ENCODE measurements at places on chromosomes 2 and 18.

GRCh38 chr18:12456441-12456840 lies 48.7 kb downstream of the PRELID3A start:
- no peak for DNase-seq

GRCh38 chr2:58540681-58541080 lies 299.6 kb upstream of the FANCL start:
- no peak for DNase-seq

DNA sequence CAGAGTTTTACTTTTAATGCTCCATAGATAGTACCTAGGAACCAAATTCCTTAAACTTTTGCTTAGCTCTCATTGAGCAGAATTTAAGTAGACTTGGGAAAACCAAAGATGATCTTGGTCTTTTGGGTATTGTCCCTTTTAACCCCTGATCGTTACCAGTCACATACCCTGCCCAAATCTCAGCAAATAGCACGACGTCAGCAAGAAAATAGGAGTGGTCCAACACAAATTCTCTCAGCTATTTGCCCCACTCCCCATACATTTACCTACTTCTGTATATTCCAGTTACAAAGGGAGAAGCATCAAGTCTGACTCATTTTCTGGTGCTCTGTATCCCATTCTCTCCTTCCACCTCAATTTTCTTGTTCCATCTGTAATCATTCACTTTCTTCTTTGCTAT lies 387.3 kb downstream of the CCDC85A start:
- DNase-seq, result no peak

- DNase-seq, result no peak
These were observed 4.7 kb downstream of the CHRNA1 start for GRCh38 chr2:174759381-174760065.

- no peak for DNase-seq
These were observed 191.2 kb upstream of the NABP1 start for GRCh38 chr2:191486584-191487320.

GRCh38 chr2:192307530-192307929 lies 112.8 kb upstream of the TMEFF2 start:
- no peak for DNase-seq

- DNase-seq, result no peak
These were observed 74.9 kb upstream of the WDR75 start for GRCh38 chr2:189366349-189366748.

GRCh38 chr2:231334179-231334930 lies 61.2 kb upstream of the B3GNT7 start:
- no peak for DNase-seq

DNA sequence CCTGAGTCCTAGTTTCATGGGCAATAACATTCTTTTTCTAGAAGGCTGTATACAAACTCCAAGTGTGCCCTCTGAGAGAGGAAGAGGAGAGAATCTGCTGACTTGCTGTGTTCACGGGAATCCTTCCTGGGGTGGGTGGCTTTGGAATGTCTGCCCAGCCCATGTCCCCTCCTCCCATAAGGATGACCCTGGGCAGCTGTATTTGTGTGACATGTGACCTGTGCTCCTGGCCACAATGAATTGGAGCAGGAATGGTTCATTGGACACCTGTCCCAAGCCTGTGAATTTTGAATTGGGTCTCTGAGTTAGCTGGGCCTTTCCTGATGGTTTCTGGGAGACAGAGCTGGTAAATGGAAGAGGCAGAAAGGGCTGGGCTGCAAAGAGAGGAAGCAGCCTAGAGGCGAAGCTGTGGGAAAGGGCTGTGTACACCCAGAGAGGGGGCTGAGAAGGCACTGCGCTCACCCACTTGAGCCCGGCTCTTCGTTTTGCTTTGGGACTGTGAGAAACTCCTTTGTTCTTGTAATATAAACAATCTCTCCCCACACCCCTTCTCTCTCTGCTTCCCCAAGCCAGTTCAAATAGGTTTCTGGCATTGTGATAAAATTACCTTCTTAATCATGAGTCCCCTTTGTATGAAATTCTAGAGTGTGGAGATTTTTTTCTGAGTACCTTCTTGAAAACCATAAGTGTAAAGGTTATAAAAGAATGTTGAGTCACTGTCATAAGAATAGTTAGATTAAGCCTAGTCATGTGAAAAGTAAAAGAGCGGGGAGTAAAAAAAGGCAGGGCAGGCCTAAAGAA lies 49.8 kb downstream of the SLC4A5 start:
- DNase-seq, result no peak

DNA sequence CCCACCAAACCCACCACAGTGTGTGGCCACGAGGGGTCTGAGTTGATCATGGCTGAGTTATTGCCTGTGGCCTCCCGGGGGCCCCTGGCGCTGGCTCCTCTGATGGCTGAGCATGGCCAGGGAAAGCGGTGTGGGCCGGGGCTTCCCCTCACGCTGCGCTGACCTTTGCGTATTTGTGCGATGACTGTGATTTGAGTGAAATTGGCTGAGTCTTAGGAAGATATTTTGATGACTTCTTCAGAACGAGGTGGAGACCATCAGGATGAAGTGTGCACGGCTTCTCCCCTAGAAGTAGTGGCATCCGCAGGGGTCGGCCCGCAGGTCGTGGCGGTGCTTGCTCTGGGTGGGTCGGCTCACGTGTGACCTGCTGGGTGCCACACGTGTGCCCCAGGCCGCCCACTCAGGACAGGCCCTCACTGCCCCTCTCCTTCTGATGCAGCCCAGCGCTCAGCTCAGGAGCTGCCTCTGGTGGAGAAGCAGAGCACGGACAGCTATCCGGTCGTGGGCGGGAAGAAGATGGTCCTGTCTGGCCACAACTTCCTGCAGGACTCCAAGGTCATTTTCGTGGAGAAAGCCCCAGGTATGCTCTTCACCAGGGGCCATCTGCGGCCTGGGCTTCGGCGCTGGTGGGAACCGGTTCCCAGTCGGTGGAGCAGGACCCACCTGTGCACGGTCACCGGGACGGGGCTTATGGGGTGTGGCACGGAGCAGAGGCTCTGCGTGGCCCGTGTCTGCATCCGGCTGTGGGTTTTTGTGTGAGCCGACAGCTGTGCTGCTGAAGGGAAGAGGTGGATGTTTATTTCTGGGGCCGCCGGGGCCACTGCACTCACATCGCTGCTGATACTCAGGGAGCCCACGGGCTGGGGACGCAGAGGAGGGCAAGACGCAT lies 55.8 kb downstream of the NFATC1 start:
- DNase-seq, result no peak

GRCh38 chr2:60516383-60516811 lies 37.1 kb downstream of the BCL11A start:
- DNase-seq, result no peak

- DNase-seq, result no peak
These were observed 43.2 kb downstream of the FOSL2 start for GRCh38 chr2:28435814-28436351.

DNA sequence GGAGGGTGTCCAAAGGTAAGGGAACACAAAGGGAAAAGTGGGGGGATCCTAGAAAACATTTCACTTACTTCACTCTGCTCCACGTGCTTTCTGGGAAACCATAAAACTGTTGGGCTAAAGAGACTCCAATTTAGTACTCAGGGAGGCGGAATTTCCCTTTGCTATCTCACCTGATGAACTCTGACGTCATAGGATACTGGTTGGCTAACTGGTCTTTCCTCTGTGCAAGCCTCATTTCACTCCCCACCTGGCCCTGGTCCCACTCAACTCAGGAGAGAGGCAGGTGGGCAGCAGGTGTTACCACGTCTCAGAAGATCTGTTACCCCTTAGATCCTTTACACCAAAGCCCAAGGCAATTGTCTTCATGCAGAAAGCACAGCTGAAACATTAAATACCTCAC lies 51.8 kb upstream of the PMAIP1 start:
- DNase-seq, result no peak

- no peak for DNase-seq
These were observed 809.0 kb upstream of the FAM98A start for GRCh38 chr2:34408100-34408499.

GRCh38 chr2:9979977-9980376 lies 28.5 kb downstream of the GRHL1 start:
- no peak for DNase-seq

- DNase-seq, result no peak
These were observed 5.7 kb downstream of the FAM237A start for GRCh38 chr2:206647985-206648384.

- DNase-seq, result no peak
These were observed 9.8 kb downstream of the MYOM1 start for GRCh38 chr18:3209859-3210569.

DNA sequence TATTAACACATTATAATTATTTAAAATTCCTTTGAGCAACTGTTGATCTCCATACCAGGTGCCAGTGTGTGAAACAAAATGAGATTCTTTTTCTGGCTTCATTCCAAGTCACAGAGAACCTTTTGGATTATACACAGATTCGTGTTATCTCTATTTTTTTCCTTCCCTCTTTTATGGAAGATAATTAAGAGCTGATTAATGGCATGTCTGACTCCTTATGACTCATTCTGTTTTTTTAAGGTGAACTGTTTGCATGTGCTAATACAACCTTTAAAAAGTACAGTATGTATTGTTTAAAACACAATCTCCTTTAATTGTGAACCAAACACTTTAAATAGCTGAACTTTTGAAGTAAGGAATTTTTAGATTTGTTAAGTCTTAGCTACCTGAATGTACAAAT lies 39.3 kb downstream of the PELI1 start:
- DNase-seq, result no peak

DNA sequence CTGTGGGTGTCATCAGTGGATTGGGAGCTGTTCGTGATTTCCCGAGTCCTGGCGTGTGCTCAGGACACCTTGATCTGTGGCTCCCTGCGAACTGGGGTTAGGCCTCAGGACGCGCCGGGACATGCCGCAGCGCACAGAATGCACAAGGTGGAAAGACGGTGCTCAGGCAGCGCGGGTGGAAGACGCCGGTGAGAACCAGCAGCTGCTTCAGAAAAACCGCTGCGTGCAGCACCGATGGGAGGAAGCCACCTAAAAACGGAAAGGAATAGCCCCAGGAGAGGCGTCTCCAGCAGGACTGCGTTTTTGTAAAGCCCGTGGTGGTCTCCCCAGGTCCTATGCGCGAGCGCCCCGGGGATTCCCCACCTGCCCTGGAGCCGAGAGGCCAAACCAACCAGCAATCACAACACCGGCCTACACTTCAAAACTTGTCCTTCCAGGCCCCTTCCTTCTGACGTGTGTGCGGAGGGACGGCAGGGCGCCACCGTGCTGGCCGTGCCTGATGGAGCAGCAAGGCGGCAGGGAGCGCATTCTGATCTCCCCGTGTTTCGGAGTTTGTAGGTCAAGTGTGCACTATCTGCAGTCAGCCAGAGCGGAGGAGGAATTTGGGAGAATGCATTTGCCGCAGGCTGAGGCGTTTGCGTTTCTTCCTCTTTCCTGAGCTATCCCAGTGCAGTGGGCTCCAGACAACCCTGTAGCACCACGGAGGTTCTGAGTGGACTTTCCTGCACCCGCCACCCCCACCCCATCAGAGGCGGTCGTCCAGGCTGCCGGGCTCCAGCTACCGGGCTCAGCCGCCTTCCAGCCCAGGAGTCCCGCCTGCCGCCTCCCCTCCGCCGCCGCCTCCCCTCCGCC lies 32.2 kb downstream of the RTP5 start:
- DNase-seq, result no peak

DNA sequence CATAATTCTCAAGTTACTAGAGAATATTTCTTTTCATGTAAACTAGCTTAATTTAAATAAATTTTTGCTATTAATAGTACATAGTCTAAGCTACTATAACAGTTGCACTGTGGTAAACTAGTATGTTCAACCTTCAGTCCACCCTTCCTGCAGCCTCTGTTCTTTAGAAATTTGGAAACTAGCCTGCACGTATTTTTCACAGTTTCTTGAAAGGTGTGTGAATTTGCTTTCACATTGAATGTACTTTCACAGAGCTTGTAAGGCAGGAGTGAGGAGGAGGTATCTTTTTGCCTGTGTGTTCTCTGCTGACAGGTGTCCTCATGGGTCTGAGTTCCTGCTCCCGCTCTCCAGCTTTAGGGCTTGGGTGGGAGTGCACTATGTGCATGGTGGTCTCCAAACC lies 117.5 kb downstream of the ATP9B start:
- no peak for DNase-seq

GRCh38 chr18:47585136-47585535 lies 333.7 kb upstream of the SKOR2 start:
- DNase-seq, result no peak

- DNase-seq, result no peak
These were observed 189.0 kb downstream of the PTH2R start for GRCh38 chr2:208595386-208596275.

GRCh38 chr2:58557176-58557575 lies 316.1 kb upstream of the FANCL start:
- no peak for DNase-seq

- DNase-seq, result no peak
These were observed 495.6 kb upstream of the SYT4 start for GRCh38 chr18:43772907-43773306.

- DNase-seq, result no peak
These were observed 1281.6 kb upstream of the TMEFF2 start for GRCh38 chr2:193476171-193476800.

DNA sequence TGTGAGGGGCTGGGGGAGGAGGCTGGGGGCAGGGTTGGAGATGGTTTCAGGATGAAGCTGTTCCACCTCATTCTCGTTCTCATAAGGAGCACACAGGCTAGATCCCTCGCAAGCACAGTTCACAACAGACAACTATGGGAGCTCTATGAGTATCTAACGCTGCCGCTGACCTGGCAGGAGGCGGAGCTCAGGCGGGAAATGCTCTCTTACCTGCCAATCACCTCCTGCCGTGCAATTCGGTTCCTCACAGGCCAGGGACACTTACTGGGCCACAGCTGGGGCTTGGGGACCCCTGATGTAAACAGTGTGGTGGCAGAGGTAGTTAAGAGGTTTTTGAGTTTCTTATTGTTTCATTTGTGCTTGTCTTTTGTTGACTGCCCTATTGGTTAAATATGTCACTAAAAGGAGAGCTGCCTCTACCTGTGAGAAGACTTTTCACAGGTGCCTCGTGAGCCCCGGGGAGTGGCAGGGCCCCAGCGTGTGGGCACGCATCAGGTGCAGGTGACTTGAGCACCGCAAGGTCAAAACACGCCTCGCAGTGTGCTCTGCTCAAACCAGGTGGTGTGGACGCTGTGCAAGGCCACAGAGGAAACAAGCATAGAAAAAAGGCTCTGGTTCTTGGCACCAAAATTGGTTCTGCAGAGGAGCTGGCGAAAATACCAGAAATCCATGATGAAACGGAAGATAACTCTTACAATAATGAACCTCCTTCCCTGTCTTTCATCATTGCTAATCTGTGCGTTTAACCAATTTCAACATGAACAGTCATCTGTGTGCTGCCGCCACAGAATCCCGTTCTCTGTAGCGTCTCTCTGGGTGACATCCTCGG lies 10.2 kb downstream of the MLPH start:
- no peak for DNase-seq

GRCh38 chr2:196925768-196926561 lies 542 bp downstream of the PGAP1 start:
- peak; percentile 45 for DNase-seq
